ENCODE measurements at places on chromosomes 11 and 22.
A peak's percentile ranks its signal among the peaks of the same experiment; 100 is the strongest.

GRCh38 chr11:111574373-111575225, 27.6 kb upstream of the SIK2 start:
- peak; percentile 16 for DNase-seq

DNA sequence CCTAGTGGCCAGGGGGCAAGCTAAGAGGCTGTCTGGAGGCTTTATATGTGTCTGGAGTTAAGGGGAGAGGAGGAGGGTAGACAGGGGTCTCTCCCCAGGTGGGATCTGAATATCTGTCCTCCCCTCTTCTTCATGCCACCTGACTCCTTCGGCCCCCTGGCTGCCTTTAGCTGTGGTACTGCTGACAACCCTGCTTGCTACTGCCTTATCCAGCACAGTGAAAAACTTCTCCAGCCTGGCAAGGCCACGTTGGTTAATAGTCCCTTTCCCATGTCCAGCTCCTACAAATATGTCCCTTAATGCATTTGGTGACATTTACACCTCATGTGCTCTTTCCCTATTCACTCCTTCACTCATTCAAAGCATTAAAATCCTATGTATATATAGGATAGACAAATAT, 42.4 kb upstream of the NNMT start:
- no peak for DNase-seq

DNA sequence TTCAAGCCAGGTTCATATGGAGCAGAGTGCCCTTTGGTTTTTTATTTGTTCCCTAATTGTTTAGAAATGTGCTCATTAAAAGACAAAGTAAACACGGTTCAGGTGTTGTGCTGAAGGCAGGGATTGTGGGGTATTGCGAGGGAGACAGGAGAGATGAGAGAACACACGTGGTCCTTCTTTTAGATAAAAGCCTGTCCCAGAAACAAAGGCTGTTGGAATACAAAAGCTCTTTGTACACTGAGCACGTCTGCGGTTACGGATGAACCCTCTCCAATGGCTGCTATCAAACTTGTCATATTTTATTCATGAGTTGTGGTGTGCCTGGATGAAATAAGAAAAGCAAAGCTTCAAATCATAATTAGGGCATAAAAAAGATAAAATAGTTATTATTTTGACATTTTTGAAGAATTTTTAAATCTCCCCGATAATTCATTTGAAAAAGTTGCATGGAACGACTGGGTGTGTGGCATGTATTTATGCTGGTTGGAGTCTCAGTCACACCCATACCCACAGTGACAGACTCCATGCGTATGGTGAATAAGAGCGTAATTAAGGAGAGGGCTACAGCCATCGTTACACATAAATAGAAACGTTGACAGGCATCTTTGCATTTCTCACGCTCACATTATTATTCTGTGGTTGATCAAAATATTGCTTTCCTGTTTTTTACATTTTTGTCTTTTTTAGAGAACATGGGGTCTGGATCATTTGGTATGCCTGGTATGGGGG, 92.9 kb downstream of the NELL1 start:
- peak; percentile 98 for DNase-seq

DNA sequence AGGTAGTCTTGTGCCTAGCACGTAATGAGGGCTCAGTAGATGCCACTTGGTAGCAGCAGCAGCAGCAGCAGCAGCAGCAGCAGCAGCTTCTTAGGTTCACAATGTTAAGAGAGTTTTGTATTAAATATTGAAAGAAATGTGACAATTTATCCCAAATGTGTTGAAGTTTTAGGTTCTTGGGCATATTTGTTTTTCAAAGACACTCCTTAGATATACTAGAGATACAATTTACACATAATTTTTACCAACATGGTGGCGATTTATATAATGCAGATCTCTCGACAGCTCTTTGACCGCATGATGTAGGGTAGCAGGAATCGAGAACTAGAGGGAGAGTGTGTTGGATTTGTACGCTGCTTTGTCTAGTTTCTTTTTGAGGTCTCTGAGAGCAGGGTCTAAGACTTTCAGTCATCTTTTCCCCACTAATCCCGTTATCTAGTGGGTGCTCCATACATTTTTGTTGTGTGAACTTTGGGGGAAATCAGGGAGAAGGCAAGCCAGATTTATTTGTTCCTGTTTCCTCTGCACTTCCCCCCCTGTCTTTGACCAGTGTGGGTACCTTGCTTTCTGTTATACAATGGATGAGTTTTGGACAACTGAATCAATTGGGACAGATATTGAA, 1.4 kb downstream of the FDX1 start:
- no peak for DNase-seq

- DNase-seq: no peak
Observed at GRCh38 chr11:1161410-1162137, 3.8 kb downstream of the MUC5AC start.

DNA sequence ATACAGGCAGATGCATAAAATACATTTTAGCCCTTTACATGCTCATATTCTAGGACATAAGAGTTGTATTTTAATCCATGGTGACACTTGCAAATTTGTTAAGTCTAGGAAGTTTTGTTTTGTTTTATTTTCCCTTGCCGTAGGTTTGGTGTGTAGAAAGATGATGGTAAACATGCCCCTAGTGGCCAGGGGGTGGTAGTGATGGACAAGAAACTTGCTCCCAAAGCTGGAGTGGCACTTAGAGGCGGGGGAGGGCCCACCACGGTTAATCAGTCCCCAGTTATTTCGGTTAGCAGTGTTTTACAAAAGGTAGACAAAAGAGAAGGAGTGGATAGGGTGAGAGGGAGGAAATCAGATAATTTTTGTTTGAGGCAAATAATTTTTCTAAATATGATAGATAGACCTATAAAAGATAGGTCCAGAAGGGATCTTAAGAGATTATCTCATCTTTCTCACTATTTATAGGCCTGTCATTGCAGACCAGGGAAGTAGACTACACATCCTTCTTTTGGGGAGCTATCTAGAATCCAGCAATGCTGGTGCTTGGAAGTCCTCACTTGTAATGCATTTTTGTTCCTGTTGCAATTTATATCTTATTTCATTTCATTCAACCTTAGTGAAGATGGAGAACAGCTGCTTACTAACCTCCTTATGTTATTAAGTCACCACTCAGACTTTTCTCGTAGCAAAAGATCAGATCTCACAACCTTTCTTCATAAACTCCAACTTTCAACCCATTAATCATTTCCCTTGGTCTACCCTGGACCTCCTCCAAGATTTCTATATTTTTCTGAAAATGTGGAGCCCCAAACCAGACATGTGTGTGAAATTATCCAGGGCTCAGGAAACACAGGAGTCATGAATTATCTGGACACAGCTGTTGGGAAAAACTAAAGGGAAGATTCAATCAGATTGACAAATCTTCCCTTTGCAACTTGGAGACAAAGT, 5.9 kb upstream of the BDNF start:
- no peak for DNase-seq

DNA sequence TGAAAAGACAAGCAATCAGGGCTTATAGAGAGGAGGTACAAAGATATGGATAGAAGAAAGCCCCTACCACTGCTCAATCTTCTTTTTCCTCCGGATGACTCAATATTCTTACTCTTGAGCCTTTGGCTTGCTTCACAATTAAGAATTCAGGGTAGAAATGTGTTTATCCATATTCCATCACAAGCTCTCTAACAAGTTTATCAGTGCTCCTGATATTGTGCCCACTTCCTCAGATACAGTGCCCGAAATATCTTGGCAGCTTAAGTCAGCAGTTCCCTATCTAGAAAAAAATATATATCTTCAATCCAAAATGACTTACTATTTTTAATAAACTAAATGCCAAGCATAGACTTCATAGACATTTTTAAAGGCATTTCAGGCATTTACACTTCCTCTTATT, 255.1 kb upstream of the FAT3 start:
- DNase-seq: no peak

DNA sequence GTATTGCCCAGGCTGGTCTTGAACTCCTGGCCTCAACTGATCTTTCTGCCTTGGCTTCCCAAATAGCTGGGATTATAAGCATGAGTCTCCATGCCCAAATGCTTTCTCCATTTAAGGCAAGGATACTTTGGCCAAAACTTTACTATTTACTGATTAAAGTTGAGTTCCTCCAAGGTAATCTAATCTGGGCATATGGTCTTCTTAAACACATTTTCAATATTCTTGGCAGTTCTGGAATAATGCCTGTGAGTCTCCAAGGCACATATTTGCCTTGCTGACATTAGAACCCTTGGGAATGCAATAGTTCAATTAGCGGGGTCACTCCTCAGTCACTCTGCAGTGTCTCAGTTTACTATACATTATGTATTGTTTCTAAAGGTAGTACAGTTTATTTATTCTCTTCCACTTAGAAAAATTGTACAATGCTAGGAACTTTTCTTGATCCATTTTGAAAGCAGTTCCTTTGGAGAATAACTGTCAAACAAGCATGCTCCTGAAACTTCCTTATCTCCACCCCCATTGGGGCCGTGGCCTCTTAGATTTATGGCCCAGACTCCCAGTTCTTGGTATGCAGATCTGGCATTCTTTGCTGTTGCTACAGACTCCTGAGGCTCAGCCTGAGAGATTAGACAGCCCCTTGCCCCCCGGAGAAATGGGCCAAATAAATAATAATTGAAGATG, 13.1 kb upstream of the RAB38 start:
- DNase-seq: no peak

DNA sequence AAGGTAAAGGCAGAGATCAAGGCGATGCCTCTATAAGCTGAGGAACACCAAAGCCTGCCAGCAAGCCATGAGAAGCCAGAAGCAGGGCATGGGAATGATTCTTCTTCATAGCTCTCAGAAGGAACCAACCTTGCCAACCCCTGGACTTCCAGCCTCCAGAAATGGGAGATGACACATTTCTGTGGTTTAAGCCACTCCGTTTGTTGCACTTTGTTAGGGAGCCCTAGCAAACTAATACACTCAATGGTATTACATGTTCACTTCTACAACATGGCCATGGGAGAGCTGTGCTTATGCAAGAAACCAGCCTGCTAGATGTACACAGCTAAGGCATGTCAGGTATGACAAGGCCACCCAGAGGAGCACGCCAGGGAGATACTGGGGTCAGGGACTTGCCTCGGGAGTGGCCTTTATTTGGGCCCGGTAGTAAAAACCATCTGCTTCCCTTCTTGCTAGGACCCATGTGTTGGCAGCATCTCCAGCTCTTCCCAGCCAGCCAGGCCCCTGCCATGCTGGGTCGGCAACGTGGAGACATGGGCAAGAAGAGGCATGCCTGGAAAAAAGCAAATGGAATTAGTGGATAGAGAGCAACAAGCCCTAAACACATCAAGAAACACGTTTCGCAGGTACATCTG, 3.6 kb downstream of the C11orf16 start:
- no peak for DNase-seq

All from NCI-H146 (cell line).